ENCODE measurements at places on chromosomes 2 and 18.

DNA sequence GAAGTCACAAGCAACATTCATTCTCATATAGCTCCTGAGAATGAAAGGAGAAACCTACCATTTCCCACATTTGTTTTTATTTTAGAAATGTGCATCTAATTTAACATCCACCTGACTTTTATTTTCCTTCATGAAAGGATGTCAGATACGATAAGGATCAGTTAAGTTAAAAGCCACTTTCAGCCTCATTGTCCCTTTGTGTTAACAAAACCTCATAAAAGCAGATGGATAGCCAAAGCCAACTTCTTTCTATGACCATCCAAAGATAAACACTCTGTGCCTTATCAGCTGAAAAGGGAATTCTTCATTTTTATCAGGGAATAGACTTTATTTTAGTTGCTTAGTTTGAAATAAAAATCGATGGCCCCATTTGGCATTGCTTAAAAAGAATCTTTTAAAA, 25.7 kb upstream of the RIT2 start:
- no peak for DNase-seq

DNA sequence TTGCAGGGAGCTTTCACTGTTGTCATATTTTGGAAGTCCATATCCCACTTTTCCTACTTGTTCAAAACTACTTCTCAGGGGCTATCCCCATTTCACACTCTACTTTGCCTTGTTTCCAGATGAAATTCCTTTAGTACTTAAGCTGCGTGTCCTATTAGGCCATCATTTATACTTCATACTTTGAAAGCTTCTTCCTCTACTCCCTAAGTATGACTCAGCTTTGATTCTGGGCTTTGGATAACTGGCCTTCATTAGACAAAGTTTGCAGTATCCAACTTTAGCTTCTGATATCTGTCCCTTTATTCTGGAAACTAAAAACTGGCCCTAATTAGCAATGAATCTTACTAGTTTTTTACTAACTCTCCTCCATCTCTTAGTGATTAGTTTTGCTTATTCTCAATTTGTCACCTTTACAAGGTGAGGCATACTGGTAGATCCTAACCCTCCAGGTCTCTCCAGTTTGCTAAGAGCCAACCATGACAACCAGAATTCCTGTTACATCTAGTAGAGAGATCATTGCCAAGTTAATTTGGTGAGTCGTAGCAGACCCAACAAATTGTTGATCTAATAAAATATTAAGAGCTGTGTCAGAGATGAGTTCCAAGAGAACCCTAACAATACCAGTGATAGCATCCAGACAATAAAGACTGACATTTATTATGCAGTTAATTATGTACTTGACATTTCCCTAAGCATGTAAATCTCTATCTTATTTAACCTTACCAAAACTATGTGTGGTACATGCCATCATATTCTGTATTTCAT, 31.2 kb upstream of the ITGAV start:
- no peak for DNase-seq

DNA sequence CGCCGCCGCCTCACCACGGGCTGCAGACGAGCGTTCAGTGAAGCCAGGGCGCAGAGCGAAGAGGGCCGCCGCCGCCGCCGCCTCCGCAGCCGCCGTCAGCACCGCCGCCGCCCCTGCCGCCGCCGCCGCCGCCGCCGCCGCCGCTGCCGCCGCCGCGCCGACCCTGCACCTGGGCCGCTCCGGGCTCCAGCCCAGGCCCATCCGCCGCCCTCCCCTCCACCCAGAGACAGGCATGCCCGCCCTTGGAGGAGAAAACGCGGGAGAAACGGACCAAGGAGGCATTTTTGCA, 3.0 kb downstream of the POU3F3 start:
- no peak for DNase-seq

- no peak for DNase-seq
These were observed 44.1 kb upstream of the EPAS1 start for GRCh38 chr2:46252891-46253659.

DNA sequence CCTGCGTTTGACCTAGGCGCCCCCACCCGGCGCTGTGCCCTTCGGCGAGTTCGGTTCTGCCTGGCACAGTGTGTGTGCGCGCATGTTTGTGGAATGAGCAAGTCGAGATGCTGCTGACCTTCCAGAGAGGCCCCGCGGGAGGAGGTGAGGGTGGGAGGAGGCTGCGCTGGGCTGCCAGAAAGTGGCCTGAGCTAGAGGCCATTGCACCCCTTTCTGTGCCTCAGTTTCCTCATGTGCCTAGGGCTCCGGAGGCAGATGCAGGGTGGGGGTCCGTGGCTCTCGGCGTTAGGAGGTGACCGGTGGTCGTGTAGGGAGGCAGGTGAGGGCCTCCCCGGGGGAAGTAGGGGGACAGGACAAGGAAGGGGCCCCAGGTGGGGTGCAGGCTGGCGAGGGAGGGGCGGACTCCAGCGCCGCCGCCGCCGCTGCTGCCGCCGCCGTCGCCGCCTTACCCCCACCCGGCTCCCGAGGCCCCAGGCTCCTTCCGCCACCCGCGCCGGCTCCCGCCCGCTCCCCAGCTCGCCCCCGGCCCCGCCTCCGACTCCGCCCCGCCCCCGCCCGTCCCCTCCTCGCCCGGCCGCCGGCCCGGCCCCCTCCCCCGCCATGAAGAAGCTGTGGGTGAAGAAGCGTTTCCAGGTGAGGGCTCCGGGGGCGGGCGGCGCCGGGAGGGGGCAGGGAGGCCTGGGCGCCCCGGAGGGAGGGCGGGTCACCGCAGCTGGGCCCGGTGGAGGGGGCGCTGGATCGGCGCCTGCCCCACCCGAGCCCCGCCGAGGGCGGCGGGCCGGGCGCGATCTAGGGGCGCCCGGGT, 7.0 kb downstream of the SPEG start:
- no peak for DNase-seq

- no peak for DNase-seq
These were observed 13.3 kb upstream of the RPL31 start for GRCh38 chr2:100988630-100989417.

DNA sequence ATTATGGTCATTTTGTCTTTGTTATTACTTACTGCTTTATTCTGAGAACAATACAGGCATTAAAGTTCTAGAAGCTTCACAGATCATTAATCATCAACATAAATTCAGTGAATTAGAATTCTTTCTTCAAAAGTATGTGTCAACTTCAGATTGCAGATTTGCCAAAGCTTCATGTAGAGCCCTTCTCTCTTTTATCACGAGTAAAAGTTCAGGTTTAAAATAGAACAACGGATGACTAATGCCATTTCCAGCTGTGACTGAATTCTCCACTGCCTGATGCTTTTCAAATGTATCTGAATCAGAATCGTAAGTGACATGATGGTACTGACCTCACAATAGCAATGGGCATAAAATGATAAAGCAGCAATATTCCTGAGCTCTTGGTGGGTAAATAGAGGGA, 116.0 kb downstream of the ABCA12 start:
- DNase-seq: peak; percentile 20

GRCh38 chr2:69226903-69227302, 160.1 kb downstream of the GFPT1 start:
- DNase-seq: no peak
